ENCODE measurements at places on chromosomes 6 and 20.

DNA sequence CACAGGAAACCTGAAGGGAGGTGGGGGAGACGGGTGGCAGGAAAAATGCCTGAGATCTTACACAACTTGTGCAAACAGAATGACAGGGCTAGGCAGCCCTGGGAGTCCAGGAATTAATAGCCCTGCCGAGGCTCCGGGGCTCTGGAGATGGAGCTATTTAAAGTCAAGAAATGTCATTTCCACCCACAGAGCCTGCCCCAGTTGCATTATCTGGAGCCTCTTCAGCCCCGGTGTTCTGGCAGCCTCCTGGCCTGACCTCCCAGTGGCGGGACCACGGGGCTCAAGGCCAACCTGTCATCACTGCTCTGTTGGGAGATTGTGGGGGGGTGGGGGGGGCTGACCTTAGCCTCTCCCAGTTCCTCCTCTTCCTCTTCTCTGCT, 28.5 kb upstream of the SCUBE3 start:
- DNase-seq, result no peak

GRCh38 chr6:126444659-126445273, 104.9 kb downstream of the CENPW start:
- DNase-seq, result no peak

- DNase-seq, result no peak
Measured at GRCh38 chr6:4486568-4487315, 289.5 kb upstream of the CDYL start.

DNA sequence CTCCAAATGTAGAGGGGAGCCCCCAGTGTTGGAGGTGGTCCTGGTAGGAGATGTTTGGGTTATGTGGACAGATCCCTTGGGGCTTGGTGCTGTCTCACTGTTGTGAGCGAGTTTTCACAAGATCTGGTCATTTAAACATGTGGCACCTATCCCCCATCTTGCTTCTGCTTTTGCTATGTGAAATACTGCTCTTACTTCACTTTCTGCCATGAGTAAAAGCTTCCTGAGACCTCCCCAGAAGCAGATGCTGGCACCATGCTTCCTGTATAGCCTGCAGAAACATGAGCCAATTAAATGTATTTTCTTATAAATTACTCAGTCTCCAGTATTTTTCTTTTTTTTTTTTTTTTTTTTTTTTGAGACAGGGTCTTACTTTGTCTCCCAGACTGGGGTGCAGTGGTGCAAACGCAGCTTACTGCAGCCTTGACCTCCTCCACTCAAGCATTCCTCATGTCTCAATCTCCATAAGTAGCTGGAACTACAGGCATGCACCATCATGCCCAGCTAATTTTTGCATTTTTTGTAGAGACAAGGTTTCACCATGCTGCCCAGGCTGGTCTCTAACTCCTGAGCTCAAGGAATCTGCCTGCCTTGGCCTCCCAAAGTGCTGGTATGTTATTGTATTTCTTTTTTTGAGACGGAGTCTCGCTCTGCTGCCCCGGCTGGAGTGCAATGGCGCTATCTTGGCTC, 177.1 kb downstream of the ALDH8A1 start:
- no peak for DNase-seq

DNA sequence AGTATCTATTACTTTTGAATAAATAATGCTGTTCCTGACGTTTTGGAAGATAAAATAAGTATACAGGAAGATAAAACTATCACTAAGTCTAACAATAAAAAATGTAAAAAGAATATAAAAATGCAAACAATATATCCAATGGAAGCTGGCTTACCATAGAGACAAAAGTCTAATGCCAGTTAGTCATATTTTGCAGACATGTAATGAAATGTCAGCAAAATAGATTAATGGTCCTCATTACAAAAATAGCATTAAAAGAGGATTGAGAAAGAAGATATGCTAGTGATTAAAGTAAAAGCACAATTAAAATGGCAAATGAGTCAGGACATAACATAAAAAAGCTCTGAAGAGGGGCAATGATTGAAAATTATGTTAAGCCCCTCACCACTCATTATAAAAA, 265.0 kb downstream of the MMUT start:
- no peak for DNase-seq

DNA sequence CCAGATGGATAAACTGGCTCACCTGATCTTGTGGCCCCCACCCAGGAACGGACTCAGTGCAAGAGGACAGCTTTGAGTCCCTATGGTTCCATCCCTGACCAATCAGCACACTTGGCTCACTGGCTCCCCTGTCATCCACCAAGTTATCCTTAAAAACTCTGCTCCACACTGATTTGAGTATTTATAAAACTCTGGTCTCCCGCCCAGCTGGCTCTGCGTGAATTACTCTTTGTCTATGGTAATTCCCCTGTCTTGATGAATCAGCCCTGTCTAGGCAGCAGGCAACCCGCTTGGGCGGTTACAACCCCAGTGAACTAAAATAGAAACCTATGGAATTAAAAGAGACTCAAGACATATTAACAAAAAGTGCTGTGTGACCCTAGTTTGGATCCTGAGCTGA, 38.1 kb upstream of the CD83 start:
- DNase-seq, result no peak

DNA sequence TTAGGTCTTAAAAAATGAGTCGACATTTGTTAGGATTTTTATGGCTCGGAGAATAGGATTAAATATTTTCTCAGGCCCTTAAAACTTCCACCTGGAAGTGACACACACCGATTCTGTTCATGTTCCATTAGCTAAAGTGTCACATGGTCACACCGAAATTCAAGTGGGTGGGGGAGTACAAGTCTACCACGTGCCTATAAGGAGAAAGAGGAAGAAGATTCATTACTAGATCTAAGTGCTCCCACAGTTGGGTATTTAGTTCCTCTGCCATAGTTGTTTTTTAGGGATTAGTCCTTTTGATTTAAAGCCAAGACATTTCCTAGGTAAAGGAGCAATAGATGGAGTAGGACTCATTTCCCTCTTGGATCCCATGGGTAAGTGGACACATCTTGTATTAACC, 4.9 kb upstream of the TOX2 start:
- DNase-seq, result no peak

GRCh38 chr6:35647400-35647799, 41.3 kb downstream of the FKBP5 start:
- DNase-seq, result no peak

GRCh38 chr20:63530788-63531160, 6.4 kb downstream of the PTK6 start:
- DNase-seq, result peak; percentile 77

DNA sequence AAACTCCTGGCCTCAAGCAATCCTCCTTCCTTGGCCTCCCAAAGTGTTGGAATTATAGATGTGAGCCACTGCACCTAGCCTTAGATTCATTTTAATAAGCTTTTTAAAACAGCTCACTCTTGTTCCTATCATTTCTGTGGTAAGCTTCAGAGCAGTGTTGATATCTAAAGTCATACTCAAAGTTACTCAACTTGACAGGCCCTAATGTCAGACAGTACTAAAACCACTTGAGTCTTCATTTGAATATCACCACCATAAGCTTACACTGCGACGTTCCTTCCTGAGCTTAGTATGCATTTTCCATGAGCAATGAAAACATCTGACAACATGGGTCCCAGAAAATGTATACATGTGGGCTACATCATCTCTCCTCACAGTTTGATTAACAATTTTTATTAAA, 6.0 kb downstream of the FUCA2 start:
- no peak for DNase-seq

DNA sequence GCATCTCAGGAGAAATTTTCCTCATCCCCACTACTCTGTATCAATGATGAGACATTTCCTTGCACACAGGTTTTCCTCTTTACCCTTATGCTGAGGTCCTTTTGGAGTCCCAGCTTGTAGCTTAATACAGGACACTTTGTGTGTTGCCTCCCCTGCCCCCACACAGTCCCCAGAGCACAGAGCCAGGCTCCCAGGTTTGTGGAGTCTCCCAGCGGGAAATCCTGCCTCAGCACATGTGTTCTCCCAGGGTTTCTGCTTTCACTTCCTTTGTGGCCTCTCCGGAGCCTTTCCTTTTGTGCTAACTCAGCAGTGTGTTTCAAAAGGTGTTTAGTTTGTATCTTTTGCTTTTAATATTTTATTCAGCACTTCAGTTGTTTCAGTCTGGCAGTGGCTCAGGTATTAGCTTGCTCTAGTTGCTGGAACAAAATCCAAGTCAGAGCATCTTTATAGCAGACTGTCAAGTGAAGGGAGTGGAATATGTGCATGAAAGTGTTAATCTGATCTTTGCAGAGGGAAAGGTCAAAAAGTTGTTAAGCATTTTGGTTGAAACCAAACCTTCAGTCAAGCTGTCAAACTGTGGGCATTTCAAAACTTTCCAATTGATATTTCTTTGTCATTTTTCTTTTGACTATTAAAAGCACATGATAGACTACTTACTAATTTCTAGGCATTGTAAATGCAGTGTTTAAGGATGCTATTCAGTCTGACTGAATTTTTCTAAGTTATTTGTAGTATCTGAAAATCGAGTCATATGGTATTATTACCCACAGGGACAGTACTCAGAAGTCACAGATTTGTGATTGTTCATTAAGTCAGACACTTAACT, 8.6 kb downstream of the SNX9 start:
- no peak for DNase-seq

- no peak for DNase-seq
Measured at GRCh38 chr6:143539106-143539505, 27.6 kb upstream of the FUCA2 start.

GRCh38 chr20:22584922-22585785, 782 bp upstream of the FOXA2 start:
- peak; percentile 67 for DNase-seq

GRCh38 chr20:46779831-46780230, 70.4 kb downstream of the SLC2A10 start:
- no peak for DNase-seq

GRCh38 chr6:5082487-5083306, 2.4 kb upstream of the PPP1R3G start:
- DNase-seq, result no peak

DNA sequence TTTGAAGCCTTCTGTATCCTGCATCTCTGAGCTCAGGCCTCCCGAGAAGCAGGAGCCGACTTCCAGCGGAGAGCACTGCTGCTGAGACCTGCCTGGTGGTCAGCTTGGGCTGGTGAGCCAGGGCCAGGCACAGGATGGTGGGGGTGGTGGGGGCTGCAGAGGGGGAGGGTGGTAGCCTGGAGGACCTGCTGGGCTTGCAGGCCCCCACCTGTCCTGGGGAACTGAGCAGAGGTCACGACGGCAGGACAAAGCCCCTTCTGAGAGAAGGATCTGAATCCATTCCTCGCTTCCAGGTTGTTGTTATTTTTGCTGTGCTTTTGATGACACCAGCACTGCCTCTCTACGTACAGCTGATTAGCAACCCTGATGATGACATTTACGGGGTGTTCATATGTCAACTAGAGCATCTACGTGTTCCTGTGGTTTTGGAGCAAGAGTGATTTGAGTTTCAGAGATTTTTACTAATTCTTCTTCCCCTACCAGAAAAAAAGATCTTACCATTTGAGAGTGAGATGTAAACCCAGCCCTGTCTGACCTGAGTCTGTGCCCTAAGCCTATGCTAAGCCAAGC, 35.7 kb upstream of the CD93 start:
- no peak for DNase-seq

DNA sequence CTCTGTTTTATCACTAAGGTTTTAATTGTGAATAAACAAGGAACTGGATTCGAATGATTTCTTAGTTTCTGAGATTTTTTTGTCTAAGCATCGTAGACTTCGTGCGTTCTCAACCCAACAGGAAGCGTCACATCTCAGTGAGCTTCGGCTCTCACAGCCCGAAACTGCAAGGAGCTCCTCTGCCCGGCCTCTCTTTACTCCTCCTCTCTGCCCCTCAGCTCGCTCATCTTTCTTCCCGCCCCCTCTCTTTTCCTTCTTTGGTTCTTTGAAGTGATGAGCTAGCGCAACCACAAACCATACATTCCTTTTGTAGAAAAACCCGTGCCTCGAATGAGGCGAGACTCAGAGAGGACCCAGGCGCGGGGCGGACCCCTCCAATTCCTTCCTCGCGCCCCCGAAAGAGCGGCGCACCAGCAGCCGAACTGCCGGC, 480 bp upstream of the NT5E start:
- DNase-seq, result peak; percentile 42

GRCh38 chr6:40735121-40735520, 148.0 kb upstream of the LRFN2 start:
- DNase-seq, result no peak

DNA sequence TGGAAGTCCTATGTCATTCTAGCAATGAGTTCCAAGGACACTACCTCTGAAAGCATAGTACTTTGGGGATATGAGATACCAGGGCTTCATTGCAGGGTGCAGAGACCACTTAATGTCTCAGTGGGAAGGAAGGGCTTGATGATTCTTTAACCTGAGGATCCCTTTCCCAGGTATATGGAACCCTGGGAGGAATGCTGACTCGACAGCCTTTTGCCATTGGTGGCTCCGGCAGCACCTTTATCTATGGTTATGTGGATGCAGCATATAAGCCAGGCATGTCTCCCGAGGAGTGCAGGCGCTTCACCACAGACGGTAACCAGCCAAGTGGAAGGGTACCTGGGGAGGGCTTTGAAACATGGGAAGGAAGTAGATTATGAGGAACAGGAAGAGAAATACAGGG, 4.2 kb downstream of the PSMB9 start:
- DNase-seq, result no peak

- DNase-seq, result peak; percentile 85
Measured at GRCh38 chr20:59006864-59007664, at the start of gene CTSZ. CTSZ (minus strand) TSS chr20:59007254; CDS start chr20:59007128, 126 bp downstream.

DNA sequence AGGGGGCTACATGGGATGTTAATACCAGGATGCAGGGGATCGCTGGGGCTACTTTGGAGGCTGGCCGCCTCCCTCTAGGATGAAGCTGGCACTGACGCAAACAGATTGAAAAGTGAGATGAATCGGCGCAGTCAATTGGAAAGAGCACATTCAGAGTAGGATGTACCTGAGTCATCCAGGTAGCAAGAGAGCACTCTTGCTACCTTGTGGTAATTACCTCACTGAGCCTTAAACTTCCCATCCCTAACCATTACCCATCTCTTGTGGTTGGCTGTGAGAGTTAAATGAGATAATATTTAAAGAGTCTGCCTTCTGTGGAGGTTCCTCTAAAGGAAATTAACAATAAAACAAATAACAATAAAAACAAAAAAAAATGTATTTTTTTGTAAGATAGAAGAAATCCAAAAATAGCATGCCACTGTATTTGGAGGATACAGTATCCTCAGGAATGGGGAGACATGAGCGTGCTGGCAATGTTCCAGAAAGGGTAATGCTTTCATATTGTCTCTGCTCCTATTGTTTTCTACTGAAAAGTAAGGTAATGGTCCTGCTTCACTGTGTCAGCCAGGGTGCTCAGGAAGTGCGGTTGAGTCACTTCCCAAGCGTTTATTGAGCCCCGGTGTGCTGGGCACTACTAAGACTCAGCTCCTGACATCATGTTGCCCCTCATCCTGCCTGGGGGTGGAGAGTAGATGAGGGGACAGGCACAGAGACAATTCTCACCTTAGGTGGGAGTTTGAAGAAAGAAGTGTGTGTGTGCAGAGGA, 301.1 kb downstream of the EYA4 start:
- no peak for DNase-seq

GRCh38 chr6:7805850-7806214, 79.9 kb downstream of the BMP6 start:
- no peak for DNase-seq

DNA sequence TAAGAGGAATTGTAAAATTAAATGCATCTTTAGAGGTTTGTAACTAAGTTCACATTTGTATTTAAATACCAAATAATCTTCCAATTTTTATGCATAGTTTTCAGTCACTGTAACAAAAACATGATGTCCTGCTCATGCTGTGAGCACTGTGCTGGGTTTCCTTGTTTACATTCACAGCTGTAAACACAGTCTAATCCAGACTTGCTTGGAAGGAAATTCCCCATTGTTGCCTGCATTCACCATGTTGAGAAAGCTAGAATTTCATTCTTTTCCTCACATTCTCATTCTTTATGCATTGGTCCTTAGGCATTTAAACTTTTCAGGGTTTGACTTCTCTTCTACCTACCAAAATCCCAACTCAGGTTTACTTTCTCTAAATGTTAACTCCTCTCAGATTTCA, 242.0 kb upstream of the TBX18 start:
- no peak for DNase-seq
